ENCODE measurements at places on chromosomes 13 and 19. TPM values are rescaled to one million over a fixed set of nuclear protein-coding genes. Genes with fewer than 3 reads are reported as not detected.

The ZNF682 gene
- 1.8 TPM for total RNA-seq

The EPSTI1 gene
- total RNA-seq = 3.9 TPM

The UHRF1 gene
- 1.4 TPM for total RNA-seq

The CAPS gene
- total RNA-seq = 11.1 TPM

Measured in sigmoid colon (tissue), 7 donors.